ENCODE measurements at places on chromosomes 7 and 10. TPM values are rescaled to one million over a fixed set of nuclear protein-coding genes. Genes with fewer than 3 reads are reported as not detected.

DNA sequence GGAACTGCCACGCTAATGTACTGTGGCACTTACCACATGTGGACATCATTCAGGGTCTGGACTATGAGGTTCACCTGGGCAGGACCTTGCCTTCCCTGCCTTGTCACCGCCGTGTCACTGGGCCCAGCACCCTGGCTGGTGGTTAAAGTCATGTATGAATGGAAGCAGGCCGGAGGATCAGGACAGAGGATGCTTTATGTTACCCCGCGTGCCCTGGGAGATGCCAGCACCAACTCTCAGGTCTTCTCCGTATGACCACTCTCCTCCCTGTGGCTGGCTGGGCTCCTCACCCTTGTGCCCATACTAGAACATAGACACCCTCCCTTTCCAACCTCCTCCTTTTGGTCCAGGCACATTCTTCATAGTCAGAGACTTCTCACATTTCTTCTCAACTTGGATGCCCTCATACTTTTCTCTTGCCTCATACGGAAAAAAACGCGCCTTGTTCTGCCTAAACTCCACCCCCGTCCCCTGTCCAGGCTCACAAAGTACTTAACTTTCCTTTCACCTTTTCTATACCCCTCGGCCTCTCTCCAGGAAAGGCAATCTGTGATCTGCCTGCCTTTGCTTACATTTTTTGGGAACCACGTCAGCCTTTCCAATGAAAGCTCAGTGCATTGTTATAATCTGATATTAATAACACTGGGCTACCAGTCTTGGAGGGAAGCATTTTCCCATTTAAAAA, 240.0 kb downstream of the TEX36 start:
- DNase-seq = no peak

DNA sequence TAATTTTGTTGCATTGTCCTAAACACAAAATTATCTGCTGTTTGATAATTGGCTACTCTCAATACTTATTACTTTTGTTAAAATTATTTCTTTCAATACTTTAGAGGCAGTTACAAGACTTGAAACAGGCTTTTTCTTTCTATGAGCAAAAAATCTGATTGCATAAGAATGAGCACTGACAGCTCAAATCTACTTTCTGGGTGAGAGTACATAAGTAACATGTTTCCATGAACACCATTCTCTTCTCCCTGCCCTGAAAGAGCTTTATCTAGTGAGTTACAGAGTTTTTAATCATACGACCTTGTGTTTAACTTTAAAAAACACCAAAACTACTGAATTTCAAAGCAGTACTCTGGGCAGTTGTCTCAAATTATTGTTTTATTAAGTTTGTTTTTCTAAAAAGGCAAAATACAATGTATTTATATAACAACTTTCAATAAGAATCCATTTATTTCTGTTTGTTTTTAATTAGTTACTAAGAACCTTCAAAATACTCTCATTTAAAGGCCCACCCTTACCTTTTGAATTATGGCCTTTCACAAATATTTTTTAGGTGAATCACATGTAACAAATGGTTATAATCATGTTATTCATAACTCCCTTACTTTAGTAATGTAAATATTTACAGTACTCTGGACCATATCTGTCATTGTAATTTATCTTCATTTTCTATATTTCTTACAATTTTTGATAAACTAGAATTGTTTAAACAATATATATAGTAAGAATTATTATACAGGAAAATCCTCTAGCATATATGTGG, 23.0 kb upstream of the TFAM start:
- no peak for DNase-seq

- DNase-seq = no peak
Observed at GRCh38 chr7:158404031-158404761, 183.4 kb downstream of the PTPRN2 start.

GRCh38 chr7:45068236-45069023, 20.3 kb downstream of the NACAD start:
- DNase-seq = no peak

Gene HOXA10
- total RNA-seq = not detected

DNA sequence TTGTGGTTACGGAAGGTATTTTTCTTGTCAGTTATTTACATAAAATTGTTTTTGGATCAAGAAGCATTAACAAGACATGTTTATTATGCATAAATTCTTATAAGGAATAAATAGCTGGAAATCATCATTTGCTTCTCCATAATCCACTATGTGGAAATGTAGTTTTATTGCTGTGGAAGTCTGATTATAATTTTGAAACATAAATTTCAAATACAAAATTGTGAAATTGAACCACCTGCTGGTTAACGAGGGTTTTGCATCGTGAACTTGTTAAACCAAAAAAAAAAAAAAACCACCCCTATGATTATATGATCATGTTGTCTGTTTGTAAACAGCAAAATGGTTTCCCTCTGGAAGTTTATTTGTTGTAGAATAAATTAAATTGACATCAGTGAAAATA, 25.9 kb downstream of the ABRAXAS2 start:
- DNase-seq = peak; percentile 15

- DNase-seq = peak; percentile 58
Observed at GRCh38 chr10:111598433-111599059, 521.7 kb downstream of the ADRA2A start.

DNA sequence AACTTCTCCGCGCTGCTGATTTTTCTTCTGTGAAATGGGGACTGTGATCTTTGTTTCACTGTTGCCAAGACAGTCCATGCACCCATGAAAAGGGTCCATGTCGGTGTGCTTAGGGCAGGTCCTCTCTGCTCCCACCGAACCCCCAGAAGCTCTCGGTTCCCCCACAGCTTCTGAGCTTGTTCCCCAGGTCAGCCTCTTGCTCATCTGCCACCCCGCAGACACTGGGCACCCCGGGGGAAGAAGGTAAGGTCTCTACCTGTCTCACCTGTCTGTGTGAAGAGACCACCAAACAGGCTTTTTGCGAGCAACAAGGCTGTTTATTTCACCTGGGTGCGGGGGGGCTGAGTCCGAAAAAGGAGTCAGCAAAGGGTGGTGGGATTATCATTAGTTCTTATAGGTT, 66.2 kb upstream of the NANOS1 start:
- no peak for DNase-seq

- no peak for DNase-seq
Observed at GRCh38 chr10:31152421-31153135, 120.9 kb upstream of the ZNF438 start.

- DNase-seq = no peak
Observed at GRCh38 chr7:114939484-114940097, 17.7 kb downstream of the MDFIC start.

Gene SPDYE1
- total RNA-seq = not detected

- no peak for DNase-seq
Observed at GRCh38 chr10:33600381-33600780, 265.9 kb upstream of the NRP1 start.

- DNase-seq = no peak
Observed at GRCh38 chr7:100825751-100826513, 1.4 kb downstream of the EPHB4 start.

Gene FAM237B
- not detected for total RNA-seq

DNA sequence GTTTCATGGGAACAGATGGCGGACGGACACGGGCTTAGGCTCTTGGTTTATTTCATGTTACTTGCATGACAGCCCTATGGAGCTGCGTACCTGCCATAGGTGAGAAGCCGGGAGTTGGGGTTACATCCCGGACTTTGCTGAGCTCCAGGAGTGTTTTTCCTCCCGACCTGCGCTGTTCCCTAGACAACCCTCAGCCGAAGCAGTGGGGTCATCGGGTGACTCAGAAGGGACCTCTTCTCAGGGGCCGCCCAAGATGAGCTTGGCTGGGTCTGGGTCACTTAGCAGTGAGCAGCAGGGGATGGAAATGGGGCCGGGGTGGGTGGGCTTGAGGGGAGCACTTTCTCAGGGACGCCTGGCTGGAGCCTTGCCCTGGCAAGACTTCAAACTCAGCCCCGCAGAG, 11.9 kb downstream of the CUX1 start:
- DNase-seq = no peak

DNA sequence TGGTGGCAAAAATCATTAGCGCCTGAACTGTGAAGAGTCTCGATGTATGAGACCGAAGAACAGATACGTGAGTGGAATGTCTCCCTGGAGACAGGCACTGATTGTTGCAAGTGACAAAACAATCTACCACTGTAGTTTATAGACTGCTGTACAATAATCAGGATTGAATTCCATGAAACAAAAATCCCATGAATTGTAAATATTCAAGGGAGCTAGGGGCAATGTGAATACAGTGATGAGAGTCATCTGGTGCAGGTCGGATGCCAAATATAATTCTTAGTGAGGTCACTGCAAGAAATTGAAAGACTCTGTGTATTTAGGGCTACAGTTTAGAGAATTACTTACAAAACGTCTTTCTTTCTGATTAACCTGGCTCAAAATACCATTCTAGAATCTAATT, 594.4 kb upstream of the VSTM2A start:
- DNase-seq = no peak

- no peak for DNase-seq
Observed at GRCh38 chr7:127632276-127632910, 14.5 kb upstream of the PAX4 start.

DNA sequence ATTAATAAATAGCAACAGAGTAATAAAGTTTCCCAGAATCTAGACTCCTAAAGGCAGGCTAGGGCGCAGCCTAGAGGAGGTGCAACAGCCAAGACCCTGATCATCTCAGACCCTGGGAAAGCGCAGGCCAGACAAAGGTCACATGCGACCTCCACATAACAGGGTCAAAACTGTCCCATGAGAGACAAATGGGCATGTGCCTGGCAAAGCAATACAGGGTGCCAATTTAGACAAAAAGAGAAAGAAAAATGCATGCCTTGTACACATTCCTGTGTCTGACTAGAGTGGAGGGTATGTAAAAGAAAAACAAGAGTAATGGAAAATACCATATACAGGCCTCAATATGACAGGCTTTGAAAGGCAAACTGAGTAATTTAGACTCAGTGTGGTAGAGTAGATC, 22.2 kb downstream of the MPP7 start:
- no peak for DNase-seq

DNA sequence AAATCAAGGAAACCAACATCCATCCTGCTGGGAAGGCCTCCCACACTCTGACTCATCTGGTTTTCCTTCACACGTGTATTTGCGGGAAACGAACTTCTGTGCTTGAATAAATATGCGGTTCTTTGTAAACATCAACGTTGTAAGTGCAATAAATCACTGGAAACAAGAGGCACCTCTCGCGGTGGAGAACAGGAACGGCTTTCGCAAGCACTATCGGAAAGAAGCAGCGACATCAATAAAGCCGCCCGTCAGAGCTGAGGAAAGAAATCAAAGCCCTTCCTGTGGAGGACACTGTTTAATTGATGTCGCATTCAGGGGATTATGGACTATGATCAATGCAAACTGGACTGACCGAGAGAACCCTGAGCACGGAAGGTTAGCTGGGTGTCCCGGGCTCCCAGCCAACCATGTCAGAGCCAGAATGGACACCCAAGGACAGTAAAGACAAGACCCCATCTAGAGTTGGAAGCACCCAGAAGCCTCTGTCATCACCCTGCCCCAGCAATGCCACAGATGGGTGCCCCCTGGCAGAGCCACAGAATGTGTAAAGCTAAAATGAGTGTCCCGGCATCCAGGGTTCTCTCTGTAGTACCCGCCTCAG, 37.6 kb downstream of the OAT start:
- no peak for DNase-seq

Gene ZPBP
- not detected for total RNA-seq

Gene LRRC4
- not detected for total RNA-seq

GRCh38 chr7:47635091-47636080, 53.5 kb upstream of the TNS3 start:
- DNase-seq = no peak

- no peak for DNase-seq
Observed at GRCh38 chr7:1555046-1555812, 776 bp downstream of the TMEM184A start.

- DNase-seq = no peak
Observed at GRCh38 chr10:90204956-90205314, 503.5 kb downstream of the KIF20B start.

Gene MKI67
- total RNA-seq = 230 TPM

DNA sequence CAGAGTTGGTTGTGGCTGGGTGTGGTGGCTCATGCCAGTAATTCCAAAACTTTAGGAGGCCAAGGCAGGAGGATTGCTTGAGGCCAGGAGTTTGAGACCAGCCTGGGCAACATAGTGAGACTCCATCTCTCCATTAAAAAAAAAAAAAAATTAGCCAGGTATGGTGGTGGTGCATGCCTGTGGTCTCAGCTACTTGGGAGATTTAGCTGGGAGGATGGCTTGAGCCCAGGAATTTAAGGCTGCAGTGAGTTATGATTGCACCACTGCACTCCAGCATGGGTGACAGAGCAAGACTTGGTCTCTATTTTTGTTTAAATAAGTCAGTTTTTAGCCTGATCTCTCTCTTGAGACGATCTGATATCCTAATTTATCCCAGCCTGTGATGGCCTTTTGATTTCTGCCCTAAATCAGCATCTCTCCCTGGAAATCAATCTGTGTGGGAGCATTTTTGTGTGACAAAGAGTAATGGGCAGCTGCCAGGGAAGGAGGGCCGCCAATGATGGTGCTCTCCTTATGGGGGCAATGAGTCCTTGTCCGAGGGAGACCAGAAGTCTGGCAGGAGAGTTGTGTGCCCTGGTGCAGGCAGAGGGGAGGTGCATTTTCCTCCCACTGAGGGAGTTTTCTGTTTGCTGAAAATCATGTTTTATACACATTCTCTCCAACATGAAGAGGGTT, 111.0 kb downstream of the NRP1 start:
- DNase-seq = no peak

DNA sequence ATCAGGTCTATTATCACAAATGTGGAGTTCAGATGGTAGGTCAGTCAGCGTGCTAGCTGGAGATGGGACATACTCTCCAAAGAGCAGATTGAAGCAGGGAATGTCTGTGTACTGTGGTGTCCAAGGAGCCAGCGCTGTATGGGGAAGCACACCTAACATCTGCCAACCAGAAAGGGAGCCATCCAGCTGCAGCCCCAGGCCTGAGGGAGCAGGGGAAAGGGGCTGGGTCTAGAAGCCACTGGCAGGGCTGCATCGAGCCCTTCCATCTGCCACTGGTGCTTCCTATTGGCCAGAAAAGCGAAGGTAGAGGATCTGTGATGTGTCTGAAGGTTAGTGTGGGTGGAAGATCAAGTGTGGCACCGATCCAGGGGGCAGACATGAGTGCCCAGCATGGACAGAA, 8.0 kb upstream of the RAMP3 start:
- DNase-seq = no peak

GRCh38 chr7:102469972-102470825, 5.4 kb downstream of the LRWD1 start:
- DNase-seq = no peak

- DNase-seq = no peak
Observed at GRCh38 chr10:91340613-91341362, 69.4 kb upstream of the HECTD2 start.

GRCh38 chr10:43808136-43808535, 159.5 kb upstream of the ZNF32 start:
- DNase-seq = no peak

GRCh38 chr10:88992921-88993524, 2.4 kb downstream of the FAS start:
- DNase-seq = no peak

GRCh38 chr10:73839276-73839966, 28.0 kb upstream of the NDST2 start:
- no peak for DNase-seq

GRCh38 chr7:154907651-154908620, 95.0 kb downstream of the PAXIP1 start:
- no peak for DNase-seq
